ENCODE measurements at places on chromosomes 1 and 21.

GRCh38 chr1:2493691-2494322 lies 17.7 kb downstream of the PLCH2 start:
- no peak for DNase-seq

GRCh38 chr1:107976836-107977235 lies 11.9 kb upstream of the VAV3 start:
- peak; percentile 82 for DNase-seq

DNA sequence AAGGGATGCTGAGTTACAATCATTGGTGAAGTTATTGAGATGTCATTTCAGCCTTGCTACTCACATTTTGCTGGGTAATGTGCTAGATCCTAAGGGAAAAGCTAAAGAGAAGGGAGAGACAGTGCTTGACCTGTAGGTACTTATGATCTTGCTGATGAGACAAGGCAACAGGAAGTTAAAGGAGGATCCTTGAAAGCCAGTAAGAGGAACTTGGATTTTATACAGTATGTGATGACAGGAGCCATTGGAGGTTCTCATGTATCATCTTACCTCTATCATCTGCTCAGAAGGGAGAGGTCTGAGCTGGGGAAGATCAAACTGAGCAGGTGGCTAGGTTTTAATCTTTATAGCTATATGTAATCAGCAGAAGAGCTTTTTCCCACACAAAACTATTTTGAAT lies 6.3 kb downstream of the APOBEC4 start:
- no peak for DNase-seq

GRCh38 chr1:167061073-167061464 lies 29.1 kb downstream of the GPA33 start:
- no peak for DNase-seq

GRCh38 chr1:90591970-90592356 lies 125.1 kb downstream of the BARHL2 start:
- DNase-seq: no peak

DNA sequence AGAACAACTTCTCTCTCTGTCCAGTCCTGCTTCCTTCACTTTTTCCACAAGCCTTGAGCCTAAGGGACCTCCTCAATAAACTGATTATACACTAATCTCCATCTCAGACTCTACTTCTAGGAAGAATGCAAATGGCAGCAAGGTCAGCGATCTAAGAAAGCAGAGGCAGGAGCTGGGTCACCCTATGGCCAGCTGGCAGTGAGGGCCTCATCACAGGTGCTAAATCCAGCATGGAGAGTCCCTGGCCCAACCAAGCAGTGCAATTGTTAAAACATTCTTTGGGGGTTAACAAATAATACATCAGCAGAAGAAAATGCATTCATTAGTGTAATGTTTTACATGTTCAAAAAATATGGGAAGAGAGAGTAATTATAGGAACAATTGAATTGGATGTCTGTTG lies 416.0 kb downstream of the SIPA1L2 start:
- no peak for DNase-seq

GRCh38 chr1:168664069-168664834 lies 64.8 kb downstream of the DPT start:
- DNase-seq: no peak

GRCh38 chr1:42658877-42659337 lies 684 bp downstream of the PPIH start:
- no peak for DNase-seq

DNA sequence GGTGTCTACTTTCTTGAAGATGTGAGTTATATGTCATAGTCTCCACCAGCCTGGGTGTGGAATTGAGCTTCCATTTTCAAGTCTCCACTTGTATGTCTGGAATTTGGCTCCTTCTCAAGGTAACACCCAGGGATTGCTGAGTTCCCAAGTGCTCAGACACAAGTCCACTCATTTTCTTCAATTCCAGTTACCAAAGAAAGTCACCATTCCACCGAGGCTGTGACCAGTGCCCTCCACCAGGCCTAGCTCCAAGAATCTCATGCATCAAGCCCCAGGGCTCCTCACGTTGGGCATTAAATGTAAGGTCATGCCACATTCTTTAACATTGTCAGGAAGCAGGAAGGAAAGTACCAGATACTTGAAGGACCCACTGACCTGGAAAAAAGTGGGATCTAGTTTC lies 2.4 kb upstream of the RAB4A start:
- DNase-seq: no peak

GRCh38 chr1:172719066-172719627 lies 60.2 kb downstream of the FASLG start:
- peak; percentile 33 for DNase-seq

DNA sequence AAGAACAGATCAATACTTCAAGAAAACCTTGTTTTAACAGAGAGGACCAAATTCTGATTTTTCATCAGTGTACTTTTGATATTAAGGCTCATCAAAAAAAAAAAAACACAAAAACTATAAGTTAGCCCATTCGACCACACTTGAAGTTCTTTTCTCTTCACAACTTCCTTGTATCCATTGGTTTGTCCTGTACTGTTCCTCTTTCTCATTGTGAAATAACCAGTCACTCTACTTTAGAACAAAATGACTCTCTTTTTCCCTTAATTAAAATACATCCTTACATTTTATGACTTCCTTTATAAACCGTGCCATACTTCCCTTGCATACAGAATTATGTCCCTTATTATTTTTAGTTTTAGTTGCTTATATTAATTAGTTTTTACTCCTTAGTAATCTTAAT lies 8.4 kb downstream of the QSOX1 start:
- DNase-seq: no peak

GRCh38 chr1:4380564-4381168 lies 273.7 kb upstream of the AJAP1 start:
- DNase-seq: no peak

DNA sequence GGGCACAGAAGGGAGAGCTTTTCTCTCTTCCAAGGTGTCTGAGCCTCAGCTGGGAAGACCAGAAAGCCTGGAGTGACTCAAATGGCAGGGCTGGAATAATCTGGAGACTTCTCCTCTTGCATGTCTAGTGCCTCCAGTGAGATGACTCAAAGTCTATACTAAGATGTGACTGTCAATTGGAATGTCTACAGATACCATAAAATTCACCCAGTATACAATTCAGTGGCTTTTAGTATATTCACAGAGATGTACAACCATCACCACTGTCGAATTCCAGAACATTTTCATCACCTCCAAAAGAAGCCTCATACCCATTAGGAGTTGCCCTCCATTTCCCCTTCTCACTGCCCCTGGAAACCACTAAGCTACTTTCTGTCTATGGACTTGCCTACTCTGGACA lies 47.9 kb upstream of the CNN3 start:
- DNase-seq: no peak

DNA sequence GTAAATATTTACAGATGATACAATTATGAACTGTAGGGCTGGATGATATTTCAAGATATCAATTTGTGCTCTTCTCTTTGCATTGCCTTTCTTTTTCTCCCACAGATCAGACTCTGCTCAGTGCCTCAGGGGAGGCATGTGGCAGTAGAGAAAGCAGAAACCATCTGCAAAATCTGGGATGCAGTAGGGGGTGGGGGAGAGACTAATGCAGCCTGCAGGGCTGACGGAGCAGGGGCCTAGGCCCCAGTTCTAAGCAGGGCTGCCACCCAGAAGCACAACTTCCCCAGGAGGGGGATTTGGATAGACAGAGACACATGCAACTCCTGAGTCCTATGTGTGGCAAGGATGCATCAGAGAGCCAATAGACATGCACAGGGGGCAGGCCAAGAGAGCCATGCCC lies 511.6 kb downstream of the SMYD3 start:
- DNase-seq: no peak

DNA sequence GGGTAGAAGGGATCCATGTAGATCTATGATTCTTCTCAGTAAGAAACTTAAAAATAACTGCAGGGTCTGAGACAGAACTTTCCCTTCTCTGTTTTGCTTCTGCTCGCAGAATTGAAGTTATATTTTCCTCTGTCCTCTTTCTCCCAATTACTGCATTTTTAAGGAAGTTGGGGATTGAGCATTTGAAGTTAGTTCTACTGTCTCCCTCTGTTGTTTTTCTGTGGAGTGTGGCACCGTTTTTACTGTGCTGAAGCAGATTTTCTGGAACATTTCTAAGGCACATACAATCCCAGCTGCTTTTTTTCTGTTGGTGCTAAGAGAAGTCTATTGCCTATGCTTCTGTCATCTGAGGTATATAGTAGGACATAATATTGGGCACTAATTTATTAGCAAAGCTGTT lies 43.3 kb downstream of the RASAL2 start:
- no peak for DNase-seq
